Stimulated activated CD8-positive, alpha-beta memory T cell treated with anti-CD3 and anti-CD28 coated beads, Interleukin-15, amount 100 ng/mL, for 24 hours (primary cell): ENCODE measurements at places on chromosomes 2 and 18.

DNA sequence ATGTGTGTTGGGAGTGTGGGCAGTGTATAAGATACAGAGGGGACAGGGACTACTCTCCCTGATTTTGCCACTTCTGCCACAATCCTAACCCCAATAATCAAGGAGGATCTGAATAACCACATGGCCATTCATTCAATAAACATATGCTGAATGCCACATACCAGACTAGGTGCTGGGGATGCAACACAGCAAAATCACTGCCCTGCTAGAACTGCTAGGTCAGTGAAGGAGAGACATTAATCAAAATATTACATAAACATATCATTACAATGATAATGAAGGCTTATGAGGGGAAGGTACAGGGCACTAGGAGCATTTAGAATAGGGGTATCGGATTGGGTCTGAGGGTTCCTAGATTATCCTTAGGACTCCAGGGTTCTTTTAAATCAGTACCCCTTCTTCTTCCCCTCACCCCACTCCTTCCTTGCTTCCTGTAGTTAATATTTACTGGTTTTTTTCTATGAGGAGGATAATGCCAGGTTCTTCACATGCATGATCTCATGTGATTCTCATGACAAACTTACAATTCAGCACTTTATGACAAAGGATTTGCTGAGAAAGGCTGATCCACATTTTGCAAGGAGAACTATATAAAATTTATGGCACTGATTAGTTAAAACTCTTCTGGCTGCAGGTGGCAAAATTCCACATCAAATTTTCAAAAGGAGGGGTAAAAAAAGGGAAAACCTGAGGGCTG lies 56.4 kb upstream of the PCBP1 start:
- no peak for DNase-seq

GRCh38 chr18:8657050-8657820 lies 48.0 kb downstream of the RAB12 start:
- no peak for DNase-seq

DNA sequence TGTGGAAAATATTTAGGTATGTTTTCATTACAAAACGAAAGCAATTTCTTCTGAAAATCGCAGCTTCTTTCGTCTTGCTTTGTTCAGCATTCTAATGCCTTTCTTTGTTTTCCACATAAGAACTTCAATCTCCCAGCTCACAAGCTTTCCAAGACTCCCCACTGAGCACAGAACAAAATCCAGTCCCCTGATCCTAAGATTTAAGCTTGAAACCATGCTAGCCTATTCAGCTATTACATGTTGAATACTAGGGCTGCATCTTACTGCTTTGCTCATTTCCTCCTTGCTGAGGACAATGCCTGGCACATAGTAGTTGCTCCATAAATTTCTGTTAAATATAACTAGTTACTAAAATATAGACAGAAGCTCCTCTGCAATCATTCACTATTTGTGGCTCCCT lies 160.6 kb downstream of the GALNT3 start:
- DNase-seq = no peak

DNA sequence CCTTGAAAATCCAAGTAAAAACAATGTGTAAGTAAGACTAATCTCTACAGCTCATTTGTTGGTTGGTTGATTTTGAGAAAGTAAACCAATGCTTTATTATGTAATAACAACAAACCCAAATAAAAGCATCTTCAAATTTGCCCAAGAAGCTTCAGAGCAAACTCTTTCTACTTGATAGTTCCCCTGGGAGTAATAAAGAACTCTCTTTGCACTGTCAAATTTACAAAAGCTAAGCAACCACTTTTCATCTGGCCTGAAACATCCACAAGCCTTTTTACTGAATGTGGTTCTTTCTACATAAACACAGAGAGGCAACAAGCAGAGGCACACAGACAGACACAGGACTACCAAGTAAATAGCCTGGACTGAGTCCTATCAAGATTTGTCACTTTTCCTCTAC lies 28.8 kb upstream of the CACNB4 start:
- no peak for DNase-seq

GRCh38 chr2:169480079-169480465 lies 778 bp downstream of the BBS5 start:
- DNase-seq = no peak

GRCh38 chr2:190959911-190960788 lies 53.8 kb downstream of the STAT1 start:
- no peak for DNase-seq

DNA sequence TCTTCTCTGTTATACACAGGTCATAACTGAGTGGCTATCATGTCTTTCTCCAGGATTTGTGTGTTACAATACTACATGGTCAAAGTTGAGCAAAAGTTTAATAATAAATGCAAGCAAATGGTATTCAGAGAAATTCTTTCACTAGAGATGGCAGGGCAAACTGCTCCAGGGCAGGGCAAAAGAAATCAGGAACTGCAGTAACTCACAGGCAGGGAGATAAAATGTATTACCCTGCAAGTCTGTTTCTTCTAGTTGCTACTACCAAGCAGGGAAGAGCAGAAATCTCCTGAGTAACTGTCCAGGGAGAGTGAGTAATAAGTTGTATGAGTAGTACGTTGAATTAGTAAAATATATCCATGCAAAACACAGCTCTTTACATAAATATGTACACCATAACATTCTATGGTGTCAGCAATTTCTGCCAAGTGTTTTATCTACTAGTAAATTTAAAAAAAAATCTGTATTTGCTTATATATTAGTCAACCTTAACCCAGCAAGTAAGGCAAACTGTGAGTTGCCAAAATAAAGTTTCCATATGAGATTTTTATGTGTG lies 404.1 kb downstream of the ZEB2 start:
- DNase-seq = no peak

DNA sequence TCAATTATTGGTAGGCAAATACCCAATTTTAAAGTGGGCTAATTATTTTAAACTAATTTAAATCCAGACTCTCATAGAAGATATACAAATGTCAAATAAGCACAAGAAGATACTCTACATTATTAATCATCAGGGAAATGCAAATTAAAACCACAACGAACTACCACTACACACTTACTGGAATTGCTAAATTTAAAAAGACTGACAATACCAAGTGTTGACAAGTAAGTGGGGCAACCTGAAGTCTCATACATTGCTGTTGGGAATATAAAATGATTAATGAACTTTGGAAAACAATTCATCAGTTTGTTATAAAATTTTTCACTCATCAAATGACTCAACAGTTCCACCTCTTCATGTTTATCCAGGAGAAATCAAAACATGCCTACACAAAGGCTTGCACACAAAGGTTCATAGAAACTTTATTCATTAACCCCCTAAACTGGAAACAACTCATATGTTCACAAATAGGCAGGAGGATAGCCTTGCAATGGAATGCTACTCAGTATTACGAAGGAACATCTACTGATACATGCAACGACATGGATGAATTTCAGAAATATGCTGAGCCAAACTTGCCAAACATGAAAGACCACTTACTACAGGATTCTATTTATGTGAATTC lies 120.8 kb downstream of the MCFD2 start:
- no peak for DNase-seq

- DNase-seq = no peak
These were observed 2.1 kb downstream of the TRIB2 start for GRCh38 chr2:12718711-12719399.

DNA sequence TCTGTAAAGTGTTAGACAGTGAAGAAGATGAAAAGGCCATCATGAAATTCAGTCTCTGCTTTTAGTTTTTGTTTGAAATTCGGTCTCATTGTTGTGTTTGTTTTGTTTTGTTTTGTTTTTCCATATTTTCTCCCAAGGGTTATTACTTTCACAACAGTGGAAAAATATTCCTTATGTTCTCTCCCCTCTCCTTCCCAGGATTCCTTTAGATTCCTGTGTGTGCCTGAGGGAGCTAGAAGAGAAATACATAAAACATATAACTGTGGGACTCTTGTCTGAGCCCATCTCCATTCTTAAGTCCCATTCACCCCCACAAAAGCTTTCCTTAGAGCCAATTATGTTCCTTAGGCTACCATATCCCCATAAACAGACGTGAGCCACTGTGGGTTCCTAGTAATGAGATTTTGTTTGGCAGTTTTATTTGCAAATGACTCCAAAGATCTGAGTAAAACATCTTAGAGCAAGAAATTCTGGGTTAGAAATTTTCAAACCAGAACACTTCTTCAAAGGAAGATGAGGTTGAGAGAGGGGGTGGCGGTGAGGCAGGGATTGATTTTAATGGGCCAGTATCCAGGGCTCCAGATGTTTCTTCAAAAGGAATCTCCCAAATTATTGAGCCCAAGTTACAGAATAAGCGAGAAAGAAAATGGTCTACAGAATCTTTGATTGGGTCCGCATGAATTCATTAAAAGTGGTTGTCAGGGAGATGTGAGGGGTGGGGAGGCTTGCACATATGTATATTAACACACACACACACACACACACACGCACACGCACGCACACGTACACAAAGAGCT lies 157.8 kb upstream of the TNP1 start:
- DNase-seq = no peak

- no peak for DNase-seq
These were observed 423.2 kb upstream of the CRIM1 start for GRCh38 chr2:35932276-35932963.

DNA sequence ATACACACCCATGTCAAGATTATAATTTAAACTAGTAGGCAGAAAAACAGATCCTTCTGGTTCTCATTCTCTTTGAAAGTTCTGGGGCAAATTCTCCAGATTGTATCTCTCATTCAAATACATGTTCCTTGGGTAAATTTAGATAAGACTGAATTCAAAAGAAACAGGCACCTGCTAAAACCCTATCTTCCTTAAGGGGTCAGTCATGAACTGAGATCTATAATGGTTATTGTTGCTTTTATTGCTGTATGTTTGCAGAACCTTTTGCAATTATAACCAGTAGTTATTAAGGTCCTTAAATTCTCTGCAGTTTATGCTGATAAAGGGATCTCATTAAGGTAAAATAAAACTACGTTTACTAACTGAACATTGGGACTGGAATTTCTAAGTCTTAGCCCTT lies 83.5 kb downstream of the MYO5B start:
- DNase-seq = no peak
